ENCODE measurements at places on chromosomes 5 and 9.
A peak's percentile ranks its signal among the peaks of the same experiment; 100 is the strongest.

- DNase-seq = no peak
Measured at GRCh38 chr5:74044936-74045335, 418.9 kb downstream of the ARHGEF28 start.

DNA sequence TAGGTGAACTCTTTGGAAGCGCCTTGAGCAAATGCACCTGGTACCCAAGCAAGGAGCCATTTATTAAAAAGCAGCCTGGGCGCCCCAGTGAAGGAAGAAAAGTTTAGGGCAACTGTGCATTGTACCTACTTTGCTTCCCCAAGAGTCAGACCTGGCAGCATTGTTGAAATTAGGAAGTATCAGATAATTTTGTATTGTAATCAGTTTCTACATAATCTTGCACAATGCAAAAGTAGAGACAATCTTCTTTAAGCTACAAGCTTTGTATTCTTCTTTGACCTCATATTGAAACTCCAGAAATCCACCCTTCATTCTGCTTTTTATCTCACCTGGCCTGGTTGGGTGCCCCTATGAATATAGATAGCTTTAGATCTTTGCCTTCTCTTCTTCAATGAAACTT, 490.8 kb downstream of the RASEF start:
- no peak for DNase-seq

GRCh38 chr9:93824386-93825294, 130.5 kb downstream of the BARX1 start:
- no peak for DNase-seq

DNA sequence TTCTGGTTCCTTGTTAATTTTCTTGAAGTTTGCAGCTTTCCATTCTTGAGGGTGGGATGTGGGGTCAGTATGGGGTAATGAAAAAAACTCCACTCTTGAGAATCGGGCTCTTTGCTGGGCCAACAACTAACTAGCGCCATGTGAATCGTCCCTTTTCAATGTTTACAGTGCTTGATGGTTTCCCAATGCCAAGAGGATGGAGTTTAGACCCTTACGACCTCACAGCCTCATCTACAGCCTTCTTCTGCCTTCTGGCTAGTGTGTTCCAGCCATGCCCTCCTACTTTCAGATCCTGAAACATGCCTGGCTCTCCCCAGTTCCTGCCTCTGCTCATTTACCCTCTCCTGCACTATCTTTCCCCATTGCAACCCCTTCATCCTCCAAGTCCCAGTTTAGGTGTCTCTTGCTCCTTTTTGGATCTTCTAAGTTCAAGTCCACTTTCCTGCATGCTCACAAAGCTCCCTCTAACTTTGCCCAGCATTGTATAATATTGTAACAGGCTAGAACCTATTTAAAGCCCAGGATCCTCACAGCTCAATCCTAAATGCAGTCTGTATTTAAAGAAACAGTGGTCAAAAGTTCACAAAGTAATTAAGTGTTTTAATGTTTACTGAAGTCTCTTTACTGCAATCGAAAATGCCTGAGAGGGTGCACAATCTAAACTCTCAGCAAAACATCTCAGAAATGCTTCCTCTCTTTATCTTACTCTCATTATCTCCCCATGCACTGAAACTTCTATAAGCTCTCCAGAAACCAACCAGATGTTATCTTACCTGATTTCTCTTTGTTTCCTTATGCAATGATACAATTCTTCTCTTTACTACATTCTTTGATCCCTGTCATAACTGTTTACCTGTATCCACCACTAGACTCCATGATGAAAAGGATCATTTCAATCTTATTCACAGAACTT, 20.6 kb upstream of the CAST start:
- no peak for DNase-seq

- no peak for DNase-seq
Measured at GRCh38 chr9:87803623-87804345, 77.9 kb downstream of the CTSL start.

DNA sequence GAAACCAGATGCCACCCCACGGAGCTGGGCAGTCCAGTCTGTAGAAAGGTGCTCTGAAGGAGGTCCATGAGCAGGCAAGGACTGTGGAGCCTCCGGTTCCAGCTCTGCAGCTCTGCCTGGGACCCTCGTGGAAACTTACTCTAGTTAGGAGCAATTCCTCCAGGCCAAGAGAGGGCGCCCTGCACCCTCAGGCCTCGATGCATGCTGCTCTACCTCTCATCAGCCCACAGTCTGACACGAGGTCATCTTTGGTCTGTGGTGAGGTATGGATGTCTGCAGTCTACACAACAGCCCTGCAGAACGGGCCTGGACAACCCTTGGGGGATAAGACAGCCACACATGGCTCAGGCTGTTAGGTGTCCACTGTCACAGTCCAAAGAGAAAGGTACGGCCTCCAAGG, 50.6 kb upstream of the UBTD2 start:
- no peak for DNase-seq

- no peak for DNase-seq
Measured at GRCh38 chr9:36018891-36019720, 17.6 kb upstream of the RECK start.

DNA sequence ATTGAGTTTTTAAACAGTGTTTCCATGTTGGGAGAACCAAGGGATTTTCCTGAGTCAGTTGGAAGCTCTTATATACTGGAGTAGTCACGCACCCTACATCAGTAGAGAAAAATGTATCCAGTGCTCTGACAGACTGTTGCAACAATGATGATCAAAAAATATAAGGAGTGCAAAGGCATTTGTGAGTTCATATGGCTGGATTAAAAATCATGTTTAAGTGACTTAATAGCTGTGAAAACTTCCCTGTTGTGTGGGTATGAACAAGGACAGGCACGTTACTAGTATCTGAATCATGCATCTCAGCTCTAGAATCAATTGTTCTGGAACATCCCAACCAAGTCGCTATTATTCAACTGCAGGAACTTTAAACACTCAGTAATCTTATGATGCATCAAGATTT, 229.7 kb downstream of the ROR2 start:
- DNase-seq = no peak

DNA sequence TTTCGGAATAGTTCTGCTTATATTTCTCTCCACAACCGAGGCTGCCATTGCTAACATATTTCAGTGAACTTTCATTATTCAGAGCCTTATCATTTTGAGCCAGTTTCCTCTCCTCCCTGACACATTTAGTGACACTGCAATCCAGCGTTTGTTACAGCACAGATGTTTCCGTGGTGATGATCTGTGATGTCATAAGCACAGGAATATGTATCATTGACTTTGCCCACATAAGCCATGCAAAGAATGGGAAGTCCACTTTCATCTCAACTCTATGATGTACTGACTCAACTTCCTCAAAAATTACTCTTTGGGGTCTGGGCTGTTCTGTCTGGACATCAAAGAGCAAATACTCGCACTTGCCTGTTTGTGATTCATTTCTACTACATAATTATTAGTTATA, 291.8 kb downstream of the EBF1 start:
- DNase-seq = no peak

DNA sequence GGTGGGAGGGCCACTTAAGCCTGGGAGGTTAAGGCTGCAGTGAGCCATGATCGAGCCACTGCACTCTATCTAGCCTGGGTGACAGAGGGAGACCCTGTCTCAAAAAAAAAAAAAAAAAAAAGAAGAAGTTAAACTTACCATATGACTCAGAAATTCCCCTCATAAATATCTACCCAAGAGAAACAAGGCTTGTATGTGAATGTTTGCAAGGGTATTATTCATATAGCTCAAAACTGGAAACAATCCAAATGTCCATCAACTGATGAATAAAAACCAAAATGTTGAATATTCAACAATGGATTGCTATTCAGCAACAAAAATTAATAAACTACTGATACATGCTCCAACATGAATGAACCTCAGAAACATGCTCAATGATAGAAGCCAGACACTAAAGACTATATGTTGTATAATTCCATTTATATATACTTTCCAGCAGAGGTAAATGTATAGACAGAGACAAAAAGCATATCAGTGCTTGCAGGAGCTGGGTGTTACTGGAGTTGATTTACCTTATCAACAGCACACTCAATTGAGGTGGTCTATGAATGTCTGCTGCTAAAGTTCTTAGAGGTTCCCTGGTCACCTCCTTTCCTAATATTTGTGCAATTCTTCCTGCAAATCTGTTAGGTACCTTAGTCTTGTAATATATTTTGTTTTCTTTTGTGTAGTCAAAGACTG, 5.3 kb upstream of the SREK1 start:
- no peak for DNase-seq

GRCh38 chr5:115419846-115420585, 123.6 kb upstream of the CCDC112 start:
- peak; percentile 88 for DNase-seq
